Stimulated activated CD4-positive, alpha-beta T cell treated with anti-CD3 and anti-CD28 coated beads, Interleukin-15, amount 100 ng/mL, for 1 hour (primary cell): ENCODE measurements at places on chromosomes 12 and 14.

- DNase-seq, result no peak
These were observed 601.9 kb downstream of the GALC start for GRCh38 chr14:87391066-87391465.

GRCh38 chr14:100739306-100739705 lies 12.6 kb downstream of the DLK1 start:
- DNase-seq, result no peak

DNA sequence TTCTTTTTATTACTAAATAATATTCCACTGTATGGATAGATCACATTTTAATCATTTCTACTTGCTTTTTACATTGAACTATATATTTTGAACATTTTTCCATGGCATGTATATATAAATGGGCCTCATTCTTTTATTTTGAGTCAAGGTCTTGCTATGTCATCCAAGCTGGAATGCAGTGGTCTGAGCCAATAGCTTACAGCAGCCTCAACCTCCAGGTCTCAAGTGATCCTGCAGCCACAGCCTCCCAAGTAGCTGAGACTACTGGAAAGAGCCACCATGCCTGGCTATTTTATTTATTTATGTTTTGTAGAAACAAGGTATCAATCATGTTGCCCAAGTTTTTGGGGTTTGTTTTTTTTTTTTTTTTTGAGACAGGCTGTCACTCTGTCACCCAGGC lies 7.6 kb downstream of the FCF1 start:
- DNase-seq, result no peak

DNA sequence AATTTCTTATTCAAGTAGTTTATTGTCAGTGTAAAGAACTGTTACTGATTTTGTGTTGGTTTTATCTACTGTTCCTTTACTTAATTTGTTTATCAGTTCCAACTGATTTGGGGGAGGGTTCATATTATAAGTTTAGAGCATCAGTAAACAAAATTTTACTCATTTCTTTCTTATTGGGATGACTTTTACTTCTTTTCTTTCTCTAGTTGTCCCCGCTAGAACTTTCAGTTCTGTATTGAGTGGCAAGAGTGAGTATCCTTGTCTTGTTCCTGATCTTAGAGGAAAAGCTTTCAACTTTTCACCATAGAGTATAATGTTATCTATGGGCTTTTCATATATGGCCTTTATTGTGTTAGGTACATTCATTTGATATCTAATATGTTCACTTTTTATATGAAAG lies 584.1 kb downstream of the LRFN5 start:
- no peak for DNase-seq

- DNase-seq, result no peak
These were observed 8.9 kb downstream of the ARL6IP4 start for GRCh38 chr12:122989225-122989839.

GRCh38 chr14:97106609-97107008 lies 309.4 kb downstream of the VRK1 start:
- DNase-seq, result no peak

GRCh38 chr12:93857279-93857938 lies 180.2 kb downstream of the CRADD start:
- DNase-seq, result no peak

DNA sequence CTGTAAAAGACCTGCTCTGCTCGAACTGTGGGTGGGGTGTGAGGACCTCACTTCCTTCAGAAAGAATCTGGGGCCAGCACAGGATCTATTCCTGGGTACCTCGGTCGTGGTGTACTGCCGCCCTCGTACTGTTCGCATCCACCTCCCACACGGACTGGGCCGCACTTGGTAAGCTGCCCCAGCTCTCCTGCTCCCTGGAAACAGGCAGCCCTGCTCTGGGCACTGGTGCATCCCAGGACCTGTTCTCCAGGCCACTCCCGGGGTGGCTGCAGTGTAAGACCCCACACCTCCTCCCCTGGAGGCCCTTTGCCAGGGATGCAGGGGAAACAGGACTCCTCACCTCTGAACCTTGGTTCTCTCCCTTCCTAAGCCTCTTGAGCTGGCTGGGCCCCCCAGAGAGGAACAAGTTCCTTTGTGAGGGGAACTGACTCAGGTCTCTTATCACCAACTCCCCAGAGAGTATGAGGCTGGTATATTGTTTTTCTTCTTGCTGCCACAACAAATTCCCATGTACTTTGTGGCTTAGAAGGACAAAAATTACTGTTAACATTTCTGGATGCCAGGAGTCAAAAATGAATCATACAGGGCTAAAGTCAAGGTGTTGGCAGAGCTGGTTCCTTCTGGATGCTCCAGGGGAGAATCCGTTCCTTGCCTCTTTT lies 276.5 kb downstream of the NUAK1 start:
- DNase-seq, result no peak

DNA sequence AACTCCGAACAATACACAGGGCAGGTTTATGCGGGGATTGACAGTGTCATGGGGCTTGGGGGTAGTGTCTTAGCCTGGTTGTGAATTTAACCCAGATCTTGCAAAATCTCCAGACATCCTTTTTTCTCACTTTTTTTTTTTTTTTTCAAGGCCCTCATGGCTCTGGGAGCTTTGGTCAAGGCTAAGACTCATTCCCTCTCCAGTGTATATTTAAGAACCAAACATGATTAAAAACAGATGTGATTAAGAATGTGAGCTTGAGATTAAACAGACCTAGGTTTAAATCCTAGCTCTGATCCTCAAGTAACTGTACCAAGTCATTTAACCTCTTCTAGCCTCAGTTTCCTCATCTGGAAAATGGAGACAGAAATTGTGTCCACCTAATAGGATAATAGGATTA lies 151.7 kb upstream of the FUT8 start:
- no peak for DNase-seq

- no peak for DNase-seq
These were observed 51.0 kb upstream of the BCL11B start for GRCh38 chr14:99322731-99323599.

DNA sequence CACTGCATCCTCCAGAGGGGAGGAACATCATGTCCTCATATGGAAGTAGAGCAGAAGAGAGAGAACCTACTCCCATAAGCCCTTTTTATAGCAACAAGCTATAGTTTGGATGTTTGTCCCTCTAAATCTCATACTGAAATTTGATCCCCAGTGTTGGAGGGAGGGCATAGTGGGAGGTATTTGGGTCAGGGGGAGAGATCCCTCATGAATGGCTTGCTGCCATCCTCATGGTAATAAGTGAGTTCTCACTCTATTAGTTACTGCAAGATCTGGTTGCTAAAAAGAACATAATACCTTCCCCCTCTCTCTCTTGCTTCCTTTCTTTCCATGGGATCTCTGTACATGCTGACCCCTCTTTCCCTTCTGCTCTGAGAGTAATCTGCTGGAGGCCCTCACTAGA lies 93.9 kb downstream of the RPAP3 start:
- no peak for DNase-seq

GRCh38 chr14:61525293-61526011 lies 169.9 kb upstream of the HIF1A start:
- peak; percentile 40 for DNase-seq

DNA sequence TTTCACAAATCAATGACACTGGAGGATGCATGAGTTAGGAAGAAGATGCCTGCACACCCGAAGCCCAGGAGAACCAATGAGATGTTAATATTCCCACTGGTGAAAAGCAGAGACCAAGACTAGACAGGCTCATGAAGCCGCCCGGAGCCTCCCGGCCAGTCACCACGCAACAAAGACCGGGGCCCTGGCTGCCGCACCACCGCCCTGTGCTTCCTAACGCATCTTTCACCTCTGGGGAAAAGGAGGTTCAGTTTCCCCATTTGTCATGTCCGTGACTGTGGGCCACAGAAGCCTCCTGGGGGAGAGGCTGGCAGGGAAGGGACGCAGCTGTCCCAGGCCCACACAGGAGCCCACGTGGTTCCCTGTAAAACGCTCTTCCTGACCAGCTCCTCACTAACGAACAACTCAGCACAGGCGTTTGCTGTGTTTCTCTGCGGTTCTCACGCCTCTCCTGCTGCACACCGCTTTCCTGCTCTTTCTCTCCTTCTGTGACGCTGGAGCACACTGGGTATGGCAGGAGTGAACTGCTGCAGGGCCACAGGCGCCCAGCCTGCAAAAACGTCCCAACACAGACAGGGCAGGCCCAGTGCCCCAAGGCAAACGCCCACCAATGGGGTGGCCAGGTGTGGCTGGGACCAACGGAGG lies 10.8 kb downstream of the RIMBP2 start:
- DNase-seq, result no peak

GRCh38 chr12:121799842-121800693 lies 3.7 kb upstream of the SETD1B start:
- DNase-seq, result peak; percentile 81

DNA sequence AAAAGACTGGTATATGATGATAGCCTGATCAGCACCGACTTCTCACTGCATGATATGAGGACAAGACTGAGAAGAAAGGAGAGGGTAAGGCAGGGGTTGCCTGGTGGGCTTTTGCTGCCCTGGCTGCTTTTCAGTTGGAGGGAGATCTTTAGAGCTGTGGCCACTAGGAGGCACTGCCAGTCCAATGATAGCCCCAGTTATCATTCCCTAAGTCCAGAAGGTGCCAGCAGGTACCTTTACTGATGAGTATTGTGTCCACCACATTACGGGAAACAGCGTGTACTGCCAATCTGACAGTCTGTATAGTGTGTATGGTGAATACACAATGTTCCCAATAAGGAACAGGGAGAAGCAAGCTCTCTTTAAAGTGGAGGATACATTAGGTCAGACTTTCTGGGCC lies 55.8 kb upstream of the CCDC175 start:
- DNase-seq, result no peak

GRCh38 chr12:106801167-106801708 lies 26.8 kb downstream of the RIC8B start:
- no peak for DNase-seq

GRCh38 chr12:50018154-50018553 lies 7.1 kb downstream of the RACGAP1 start:
- no peak for DNase-seq

DNA sequence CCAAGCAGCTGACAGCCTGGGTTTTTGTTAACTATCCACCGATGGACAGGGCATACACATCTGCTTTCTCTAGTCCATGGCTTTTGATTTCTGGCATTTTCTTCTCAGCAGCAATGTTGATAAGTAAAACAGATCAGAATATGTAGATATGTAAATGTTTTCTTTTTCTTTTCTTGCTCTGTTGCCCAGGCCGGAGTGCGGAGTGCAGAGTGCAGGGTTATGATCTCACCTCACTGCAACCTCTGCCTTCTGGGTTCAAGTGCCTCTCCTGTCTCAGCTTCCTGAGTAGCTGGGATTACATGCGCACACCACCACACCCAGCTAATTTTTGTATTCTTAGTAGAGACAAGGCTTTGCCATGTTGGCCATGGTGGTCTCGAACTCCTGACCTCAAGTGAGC lies 27.9 kb downstream of the CLEC9A start:
- DNase-seq, result no peak

GRCh38 chr12:46494424-46494823 lies 121.9 kb upstream of the SLC38A2 start:
- DNase-seq, result no peak

DNA sequence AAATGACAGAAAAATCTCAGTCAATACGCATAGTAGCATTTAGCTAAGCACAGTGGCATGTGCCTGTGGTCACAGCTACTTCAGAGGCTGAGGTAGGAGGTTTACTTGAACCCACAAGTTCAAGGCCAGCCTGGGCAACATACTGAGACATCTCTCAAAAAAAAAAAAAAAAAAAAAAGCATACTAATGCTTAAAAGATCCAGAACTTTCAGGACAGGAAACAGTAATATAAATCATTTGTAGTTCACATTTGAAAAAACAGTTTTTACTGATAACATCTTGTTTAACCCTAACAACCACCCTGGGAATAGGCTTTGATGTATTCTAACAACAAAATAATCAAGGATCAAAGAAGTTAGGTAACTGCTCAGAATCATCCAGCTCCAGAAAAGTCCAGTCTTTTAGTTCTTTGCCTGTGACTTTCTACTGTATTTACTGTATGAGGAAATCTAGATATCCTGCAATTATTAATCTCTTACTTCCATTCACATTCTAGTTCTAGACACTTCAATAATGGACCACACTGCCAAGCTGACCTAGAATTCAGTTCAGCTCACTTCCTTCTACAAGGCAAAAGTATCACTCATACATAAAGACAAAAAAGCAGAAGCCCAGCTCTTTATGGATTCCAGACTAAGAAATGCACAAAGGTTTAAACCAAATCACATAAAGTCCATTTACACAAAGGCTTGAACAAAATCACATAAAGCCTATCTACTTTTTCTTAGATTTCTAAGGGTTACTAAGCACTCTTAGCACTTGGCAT lies 28.5 kb downstream of the PAWR start:
- no peak for DNase-seq

GRCh38 chr12:33994857-33995808 lies 27.2 kb upstream of the ALG10 start:
- no peak for DNase-seq

DNA sequence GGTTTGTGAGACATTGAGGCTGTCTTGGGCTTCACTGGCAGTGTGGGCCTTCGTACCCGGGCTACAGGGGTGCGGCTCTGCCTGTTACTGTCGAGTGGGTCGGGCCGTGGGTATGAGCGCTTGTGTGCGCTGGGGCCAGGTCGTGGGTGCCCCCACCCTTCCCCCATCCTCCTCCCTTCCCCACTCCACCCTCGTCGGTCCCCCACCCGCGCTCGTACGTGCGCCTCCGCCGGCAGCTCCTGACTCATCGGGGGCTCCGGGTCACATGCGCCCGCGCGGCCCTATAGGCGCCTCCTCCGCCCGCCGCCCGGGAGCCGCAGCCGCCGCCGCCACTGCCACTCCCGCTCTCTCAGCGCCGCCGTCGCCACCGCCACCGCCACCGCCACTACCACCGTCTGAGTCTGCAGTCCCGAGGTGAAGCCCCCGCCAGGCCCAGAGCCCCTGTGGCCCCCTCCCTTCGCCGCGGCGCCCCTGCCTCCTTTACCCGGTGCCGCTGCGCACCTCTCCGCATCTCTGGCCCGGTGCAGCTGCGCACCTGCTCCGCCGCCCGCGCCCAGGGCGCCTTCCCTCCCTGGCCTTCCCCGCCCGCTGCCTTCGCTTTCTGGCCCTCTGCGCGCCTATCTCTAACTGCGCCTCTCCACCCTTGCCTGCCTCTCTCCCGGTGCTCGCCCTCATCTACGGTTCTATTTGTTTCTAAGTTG lies at the start of gene ENO2:
TSS of gene ENO2 (plus strand) at position 335 of the 701 bp plus-strand sequence. CDS start 1,253 bp downstream, outside the sequence.
- DNase-seq, result peak; percentile 71

- DNase-seq, result no peak
These were observed 82.2 kb downstream of the CHST11 start for GRCh38 chr12:104538891-104539462.

- DNase-seq, result no peak
These were observed 9.2 kb upstream of the PPP1R13B start for GRCh38 chr14:103856607-103857006.

DNA sequence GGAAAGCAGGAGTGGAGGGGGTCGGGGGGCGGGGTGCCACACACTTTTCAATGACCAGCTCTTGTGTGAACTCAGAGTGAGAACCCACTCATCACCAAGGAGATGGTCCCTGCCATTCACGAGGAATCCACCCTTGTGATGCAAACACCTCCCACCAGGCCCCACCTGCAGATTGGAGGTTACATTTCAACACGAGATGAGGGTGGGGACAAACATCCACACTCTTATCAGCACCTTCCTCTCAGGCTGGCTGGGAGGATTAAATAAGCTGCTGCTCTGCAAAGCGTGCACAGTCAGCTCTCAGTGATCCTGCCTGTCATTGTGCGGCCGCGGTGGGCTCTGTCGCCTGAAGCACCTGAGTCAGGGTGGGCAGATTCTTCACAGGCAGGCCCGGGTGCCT lies 39.7 kb downstream of the AACS start:
- DNase-seq, result no peak

- peak; percentile 77 for DNase-seq
These were observed 18.3 kb upstream of the NR4A1 start for GRCh38 chr12:52032804-52033445.
